ENCODE measurements at places on chromosomes 4 and X.

DNA sequence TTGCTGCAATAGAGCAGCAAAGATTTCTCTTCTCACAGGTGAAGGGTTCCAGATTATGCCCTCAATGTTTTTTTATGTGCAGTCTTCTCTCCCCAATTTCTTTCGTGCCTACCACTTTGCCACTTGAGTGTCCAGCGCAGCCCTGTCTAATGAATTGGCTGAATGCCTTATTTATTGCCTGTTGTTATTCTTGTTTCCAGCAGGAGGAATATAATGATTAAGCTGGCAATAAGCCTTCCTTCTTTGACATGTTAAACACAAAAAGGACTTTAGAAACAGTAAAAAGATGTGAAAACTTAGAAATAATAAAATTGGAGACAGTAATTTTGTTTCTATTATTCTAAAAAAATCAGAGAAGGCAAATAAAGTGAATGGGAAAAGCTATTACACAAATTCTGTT, 34.6 kb upstream of the FRAS1 start:
- DNase-seq = no peak

DNA sequence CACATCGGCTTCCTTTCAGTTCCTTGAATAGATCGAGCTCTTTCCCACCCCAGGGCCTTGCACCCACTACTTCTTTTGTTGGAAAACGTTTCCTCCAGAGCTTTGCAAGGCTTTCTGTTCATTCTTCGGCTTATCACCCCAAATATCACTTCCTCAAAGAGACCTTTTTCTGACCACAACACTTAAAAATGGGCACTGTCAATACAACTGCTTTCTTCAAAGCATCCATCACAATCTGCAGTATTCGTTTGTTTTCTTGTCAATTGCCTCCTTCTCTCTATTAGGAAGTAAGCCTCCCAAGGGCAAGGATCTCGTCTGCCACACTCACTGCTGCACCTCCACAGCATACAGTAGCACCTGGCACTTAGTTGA, 17.7 kb upstream of the CENPU start:
- DNase-seq = no peak

GRCh38 chr4:189124149-189124758, 816.4 kb upstream of the FRG1 start:
- DNase-seq = no peak

DNA sequence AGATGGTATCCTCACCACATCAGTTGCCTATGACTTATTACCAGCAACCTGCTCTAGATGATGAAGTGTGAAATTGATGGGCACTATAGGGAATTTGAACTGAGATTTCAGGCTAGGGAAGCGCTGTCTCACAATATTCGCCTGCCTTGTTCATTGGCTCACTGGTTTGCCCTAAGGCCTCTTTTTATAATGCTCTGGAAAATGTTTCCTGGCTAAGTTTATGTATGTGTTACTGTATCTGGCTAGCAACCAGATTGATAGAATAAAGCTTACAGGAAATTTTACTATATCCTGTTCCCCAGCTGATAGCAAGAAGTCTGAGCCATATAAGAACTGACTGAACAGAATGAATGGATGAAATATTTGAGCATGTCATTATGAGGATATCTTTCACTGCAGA, 71.6 kb downstream of the GSTCD start:
- DNase-seq = no peak

DNA sequence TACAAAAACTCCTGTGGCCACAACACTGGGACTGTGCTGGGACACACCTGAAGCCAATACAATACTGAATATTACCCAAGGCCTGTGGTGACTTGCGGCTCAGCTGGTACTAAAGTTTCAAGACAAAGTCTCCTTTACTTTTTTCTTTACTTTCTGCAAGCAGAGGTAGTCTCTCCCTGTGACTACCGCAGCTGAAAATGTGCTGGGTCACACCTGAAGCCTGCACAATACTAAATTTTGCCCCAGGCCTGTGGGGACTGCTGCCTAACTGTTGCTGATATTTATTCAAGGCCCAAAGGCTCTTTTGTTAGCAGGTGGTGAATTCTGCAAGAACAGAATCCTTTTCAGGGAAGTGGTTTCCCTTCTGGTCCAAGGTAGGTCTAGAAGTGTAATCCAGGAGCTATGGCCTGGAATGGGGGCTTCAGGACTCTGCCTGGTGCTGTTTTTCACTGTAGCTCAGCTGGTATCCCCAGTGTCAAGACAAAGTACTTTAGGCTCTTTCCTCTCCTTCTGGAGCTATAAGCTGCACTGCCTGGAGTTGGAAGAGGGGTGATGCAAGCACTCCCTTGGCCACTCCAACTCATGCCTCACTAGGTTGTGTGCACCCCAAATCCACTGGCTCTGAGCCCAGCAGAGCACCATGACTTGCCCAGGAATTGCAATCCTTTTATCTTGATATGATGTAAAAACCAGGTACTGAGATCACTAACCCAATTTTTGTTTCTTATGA, 489.4 kb downstream of the TECRL start:
- DNase-seq = no peak

GRCh38 chr4:74408639-74409038, 36.3 kb upstream of the AREG start:
- DNase-seq = no peak

DNA sequence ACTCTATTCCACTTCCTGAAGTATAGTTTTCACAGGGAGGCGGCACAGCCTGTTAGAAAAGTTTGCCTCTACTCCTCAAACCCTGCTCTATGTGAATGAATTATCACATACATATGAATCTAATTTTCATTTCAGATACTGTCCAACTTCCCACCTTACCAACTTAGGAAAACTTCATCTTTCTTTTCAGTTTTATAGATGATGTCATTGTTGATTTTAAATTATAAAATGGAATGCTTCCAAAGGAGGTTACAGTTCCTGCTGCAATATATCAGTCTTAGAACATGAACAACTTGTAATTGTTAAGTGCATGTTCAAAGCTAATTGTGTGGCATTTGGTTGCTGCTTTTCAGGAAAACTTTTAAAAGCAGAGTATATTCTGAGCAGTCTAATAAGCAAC, 92.4 kb downstream of the NEUROG2 start:
- no peak for DNase-seq

DNA sequence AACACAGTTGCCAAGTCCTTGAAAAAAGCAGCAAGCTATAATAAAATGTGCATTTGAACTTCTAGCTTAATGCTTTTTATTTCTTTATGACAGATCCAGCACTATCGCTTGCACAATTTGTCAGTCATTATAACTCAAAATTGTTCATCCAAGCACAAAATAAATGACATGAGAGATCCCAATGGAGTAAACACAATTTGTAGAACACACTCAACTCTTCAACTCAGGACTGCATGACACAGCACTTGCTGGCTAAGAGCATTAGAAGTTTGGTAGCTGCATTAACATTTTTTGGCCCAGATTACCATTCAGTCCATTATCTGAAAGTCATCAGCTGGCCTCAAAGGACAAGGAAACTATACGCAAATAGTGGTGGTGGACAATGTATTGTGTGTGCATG, 530.1 kb downstream of the INPP4B start:
- DNase-seq = no peak

DNA sequence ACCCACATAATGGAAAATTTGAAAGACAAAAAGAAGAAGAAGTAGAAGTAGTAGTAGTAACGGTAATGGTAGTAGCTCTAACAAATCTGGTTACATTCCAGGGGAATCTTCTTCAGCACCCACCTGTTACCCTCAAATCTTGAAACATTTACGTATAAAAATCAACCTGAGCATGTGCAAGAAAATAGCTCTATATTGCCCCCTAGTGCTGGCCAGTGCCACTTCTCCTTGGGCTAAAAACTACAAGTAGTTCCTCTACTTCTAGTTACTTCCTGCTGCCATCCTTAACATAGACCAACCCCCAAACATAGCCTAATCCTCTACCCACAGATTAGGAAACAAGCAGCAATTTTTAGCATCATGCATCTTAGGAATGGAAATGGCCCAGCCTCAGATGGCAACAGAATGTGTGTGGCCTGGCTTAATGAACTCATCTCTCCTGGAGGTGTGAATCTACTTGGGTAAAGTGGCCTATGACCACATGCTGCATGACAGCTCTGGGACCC, 3.1 kb downstream of the PDGFC start:
- DNase-seq = no peak

- no peak for DNase-seq
Measured at GRCh38 chrX:153405426-153405825, 4.3 kb upstream of the PNMA6E start.

DNA sequence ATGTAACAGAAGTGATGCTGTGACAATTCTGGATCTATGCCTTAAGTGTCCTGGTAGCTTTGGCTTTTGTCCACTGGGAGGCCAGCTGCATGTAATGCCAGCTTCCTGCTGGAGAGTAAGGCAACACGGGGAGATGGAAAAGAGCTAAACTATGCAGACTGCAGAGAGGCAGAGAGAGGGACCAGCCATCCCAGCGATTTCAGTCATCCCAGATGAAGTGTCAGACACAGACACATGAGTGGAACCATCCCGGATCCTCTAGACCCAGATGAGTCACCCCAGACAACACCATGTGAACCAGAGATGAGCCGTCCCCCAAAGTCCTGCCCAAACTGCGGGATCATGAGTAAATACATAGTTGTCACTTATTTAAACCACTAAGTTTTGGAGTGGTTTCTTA, 14.6 kb downstream of the SRPX start:
- DNase-seq = no peak

DNA sequence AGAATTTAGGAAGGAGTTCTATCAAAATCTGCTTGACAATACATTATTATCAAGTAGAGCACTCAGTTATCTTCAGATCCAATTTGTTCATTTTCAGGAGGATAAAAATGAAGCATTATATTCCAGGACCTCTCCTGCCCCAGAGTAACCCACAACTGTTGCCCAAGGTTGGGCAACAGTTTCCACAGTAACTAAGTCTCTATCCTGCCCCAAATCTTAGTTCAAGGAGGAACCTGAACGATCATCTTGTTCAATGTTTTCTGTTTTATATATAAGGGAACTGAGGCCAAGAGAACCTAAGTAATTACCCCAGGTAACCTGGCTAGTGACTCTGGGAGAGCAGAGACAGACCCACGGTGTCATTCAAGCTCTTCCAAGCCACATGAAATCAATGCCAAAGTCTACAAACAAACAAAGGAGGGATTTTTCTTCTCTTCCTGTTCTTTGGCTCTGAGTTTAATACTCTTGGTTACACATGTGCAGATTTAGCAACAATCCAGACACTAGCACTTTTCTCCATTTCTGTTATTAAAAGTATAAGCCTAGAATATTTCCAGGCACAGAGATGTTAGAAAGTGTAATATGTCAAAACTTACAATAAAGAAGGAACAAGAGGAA, 105.6 kb downstream of the C4orf51 start:
- DNase-seq = no peak

- no peak for DNase-seq
Measured at GRCh38 chr4:153634738-153635353, 49.2 kb upstream of the TLR2 start.

DNA sequence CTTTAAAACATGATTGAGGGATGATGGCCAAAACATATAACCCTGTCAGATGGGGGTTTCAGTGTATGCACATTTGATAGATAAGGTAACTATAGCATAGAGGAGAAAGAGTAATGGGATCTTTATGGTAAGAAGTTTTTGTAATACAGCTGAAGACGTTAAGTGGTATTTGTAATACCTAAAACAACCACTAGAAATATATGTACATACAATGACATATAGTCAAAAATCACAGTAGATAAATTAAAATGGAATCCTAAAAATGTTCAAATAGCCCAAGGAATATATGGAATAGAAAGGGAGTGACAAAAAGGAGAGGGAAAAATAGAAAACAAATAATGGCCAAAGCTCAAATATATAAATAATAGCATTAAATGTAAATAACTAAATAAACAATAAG, 371.3 kb upstream of the FSTL5 start:
- no peak for DNase-seq

- peak; percentile 54 for DNase-seq
Measured at GRCh38 chrX:129777218-129778030, 2.3 kb upstream of the SASH3 start.

- no peak for DNase-seq
Measured at GRCh38 chr4:127000110-127000509, 632.6 kb upstream of the INTU start.

GRCh38 chrX:43016021-43016420, 238.1 kb upstream of the PPP1R2C start:
- no peak for DNase-seq

DNA sequence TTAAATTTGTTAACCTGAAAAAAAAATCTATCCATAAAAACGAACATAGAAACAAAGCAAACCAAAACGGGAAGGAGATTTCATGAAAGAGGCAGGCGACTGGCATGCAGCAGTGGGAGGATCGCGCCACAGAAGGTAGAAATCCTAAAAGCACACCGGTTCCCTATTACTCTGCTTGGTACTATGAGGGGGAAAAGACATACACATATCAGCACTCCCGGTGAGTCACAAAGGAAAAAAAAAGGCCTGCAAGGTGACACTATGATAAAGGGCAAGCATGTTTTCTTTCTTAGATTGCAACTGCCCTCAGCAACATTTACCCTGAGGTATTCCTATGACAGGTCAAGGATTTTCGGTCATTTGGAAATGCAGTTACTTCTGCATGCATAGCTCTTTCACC, 60.6 kb upstream of the NAP1L5 start:
- DNase-seq = no peak

- no peak for DNase-seq
Measured at GRCh38 chr4:125235971-125236370, 78.8 kb upstream of the FAT4 start.

GRCh38 chrX:41259516-41259915, 74.4 kb upstream of the DDX3X start:
- DNase-seq = no peak

- DNase-seq = no peak
Measured at GRCh38 chr4:42420140-42420539, 22.9 kb downstream of the SHISA3 start.

- no peak for DNase-seq
Measured at GRCh38 chr4:5993876-5994811, 24.1 kb downstream of the C4orf50 start.

- no peak for DNase-seq
Measured at GRCh38 chr4:26289401-26289800, 31.4 kb upstream of the RBPJ start.

DNA sequence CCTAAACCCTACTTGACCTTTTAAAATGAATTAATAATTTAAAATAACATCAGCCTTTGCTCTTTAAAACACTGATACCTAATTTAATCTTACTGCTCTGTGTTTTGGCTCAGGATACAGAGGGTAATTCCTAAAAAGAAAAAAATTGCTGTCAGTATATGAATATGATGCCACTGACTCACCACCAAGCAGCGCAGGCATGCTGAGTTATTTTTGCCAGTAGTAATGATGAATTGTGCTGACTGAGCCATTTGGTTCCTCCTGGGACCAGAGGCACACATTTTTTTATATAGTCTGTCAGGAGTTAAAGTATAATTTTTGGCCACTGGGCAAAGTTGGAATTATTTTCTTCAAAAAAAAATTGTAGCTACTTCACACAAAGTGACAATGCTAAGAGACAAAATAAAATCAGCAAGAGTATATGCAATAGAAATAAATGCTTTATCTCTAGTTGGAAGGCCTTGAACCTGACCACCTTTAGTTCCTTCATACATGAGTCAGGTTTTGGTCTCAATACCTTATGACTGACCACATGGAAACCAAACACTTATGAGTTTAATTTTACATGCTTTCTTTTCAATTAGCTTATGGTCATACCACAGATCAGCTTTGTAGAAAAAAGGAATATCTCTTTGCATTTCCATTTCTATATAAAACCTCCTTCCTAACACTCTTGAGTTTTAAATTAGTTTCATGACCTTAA, 115.1 kb downstream of the PPP3CA start:
- no peak for DNase-seq

GRCh38 chrX:78140206-78140605, 756 bp upstream of the TAF9B start:
- no peak for DNase-seq

- no peak for DNase-seq
Measured at GRCh38 chr4:140870427-140870826, 114.2 kb upstream of the TBC1D9 start.

GRCh38 chr4:148425327-148426110, 16.7 kb downstream of the NR3C2 start:
- no peak for DNase-seq
